ENCODE measurements at places on chromosomes 3 and 15.

GRCh38 chr15:46091860-46092450, 457.1 kb downstream of the SQOR start:
- no peak for DNase-seq

- DNase-seq: no peak
Measured at GRCh38 chr3:10950476-10951294, 41.9 kb upstream of the SLC6A1 start.

- DNase-seq: no peak
Measured at GRCh38 chr3:136464502-136464901, 214.4 kb downstream of the PCCB start.

- DNase-seq: no peak
Measured at GRCh38 chr3:59777667-59778077, 727.8 kb upstream of the CFAP20DC start.

- DNase-seq: no peak
Measured at GRCh38 chr15:42510258-42511006, 15.0 kb downstream of the SNAP23 start.

GRCh38 chr3:141663993-141664392, 74.1 kb upstream of the RNF7 start:
- no peak for DNase-seq

- no peak for DNase-seq
Measured at GRCh38 chr3:101383656-101384055, 63.3 kb upstream of the IMPG2 start.

DNA sequence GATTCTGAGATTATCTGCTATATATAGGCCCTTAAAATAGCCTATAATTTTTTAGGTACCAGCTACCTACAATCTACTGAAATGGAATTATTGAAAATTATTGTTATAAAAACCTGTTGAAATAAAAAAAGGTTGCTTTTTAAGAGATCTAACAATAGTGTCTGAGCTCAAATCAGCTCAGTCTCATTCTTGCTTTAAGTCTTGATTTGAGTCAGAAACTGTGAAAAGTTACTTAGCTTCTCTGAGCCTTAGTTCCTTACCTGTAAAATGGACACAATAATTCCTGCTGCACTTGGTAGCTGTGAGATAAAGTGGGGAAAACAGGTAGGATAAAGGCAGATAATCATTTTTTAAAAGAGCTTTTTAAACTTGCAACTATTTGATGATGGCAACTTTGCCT, 118.8 kb upstream of the UBE2E2 start:
- DNase-seq: no peak

DNA sequence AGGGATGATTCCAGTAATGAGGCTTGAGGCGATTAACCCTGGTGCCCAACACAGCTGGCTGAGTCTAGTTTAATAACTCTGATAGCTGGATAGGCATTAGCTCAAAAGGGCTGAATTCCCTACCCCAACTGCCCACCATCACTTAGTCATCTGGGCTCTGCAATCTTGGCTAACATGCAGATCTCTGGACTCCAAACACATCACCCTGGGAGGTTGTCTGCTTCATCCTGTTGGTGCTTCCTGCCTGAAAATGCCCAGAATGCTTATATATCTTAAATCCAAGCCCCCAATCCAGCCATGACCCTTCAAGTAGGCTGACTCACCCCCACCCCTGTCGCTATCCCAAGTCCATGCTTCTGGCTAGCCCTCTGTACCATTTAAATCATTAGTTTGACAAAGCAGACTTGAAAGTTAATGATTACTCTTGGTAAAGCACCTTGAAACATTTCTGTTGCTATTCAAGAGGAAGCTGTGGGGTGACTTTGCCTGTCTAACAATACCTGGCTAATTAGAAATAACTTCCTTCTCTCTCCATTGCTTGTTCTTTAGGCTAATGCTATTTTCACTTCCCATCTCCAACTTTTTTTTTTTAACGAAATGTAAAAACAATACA, 107.0 kb upstream of the RORA start:
- no peak for DNase-seq

GRCh38 chr15:39399600-39399999, 181.3 kb upstream of the THBS1 start:
- DNase-seq: no peak

DNA sequence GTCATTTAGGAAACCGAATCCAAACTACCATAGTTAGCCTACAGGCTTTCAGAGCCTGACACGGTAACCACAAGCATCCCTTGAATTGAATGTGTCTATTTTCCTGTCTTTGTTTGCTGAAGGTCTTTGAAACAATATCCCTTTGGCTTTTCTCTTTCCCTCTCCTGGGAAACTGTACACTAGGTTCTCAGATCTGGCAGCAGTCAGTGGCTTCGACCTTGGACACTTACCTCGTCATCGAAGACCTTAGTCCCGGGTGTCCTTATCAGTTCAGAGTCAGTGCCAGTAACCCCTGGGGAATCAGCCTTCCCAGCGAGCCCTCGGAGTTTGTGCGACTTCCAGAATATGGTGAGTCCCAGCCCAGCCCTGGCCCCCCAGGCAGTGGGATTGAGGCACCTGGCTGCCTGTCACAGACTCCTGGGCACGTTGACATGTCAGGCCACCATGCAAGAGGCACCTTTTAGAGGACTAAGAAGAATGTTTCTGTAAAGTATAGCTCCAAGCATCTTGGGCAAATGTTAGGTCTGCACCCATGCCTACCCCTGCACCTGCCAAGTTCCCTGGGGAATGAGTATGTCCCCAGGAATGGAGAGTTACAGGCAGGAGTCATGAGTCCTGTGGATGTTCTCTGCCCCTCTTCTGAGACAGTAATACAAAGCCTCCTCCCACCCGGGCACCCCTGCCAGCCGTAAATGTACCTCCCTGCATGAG, 30.4 kb upstream of the UMPS start:
- DNase-seq: no peak

- DNase-seq: no peak
Measured at GRCh38 chr15:25134546-25134945, 179.8 kb downstream of the SNRPN start.

DNA sequence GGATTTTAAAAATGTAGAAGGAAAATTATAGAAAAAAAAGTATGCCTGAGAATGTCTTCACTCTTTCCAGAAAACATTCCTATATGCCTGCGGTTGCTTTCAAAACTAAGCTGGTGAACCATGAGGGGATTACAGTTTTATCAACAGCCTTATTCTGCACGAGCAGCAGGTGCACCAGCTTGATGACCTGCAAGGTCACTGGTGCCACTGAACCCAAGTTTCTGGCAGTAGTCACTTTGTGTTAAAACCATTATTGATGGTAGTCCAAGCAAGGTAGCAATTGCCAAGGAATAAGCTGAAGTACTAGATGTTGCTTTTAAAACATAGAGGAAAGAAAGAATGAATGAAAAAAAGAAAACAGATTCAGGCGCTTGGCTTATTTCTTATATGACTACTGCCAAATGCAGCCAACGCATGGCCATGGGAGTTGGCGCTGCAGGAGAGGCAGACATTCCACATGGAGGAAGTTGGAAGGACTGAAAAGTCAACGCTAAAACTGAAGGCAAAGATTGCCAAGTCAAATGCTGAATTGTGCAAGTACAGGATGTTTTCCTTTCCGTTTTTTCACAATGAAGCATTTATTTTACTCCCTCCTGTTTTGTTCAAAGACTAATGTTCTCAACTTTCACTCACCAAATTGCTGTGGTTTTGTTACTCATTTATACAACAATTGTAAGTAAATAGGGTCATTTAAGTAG, 601.4 kb downstream of the CADM2 start:
- no peak for DNase-seq

- no peak for DNase-seq
Measured at GRCh38 chr3:72523429-72524151, 324.7 kb downstream of the SHQ1 start.

DNA sequence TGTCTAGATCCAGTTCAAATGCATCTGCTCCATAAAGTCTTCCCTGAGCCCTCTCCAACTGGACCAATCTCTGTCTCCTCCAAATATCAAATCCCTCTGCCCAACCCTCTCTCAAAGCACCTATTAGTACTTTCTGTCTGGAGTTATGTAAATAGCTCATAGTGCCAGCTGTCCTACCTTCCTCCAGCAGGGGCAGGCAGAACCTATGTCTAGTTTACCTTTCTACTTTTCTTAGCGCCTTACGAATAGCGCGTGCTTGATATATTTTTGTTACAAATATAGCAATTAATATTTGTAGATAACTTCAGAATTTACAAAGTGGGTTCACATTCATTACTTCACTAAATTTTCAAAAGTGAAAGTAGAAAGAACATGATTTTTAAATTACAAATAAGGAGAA, 14.0 kb upstream of the CCDC80 start:
- DNase-seq: no peak

GRCh38 chr3:30076899-30077298, 529.5 kb upstream of the TGFBR2 start:
- DNase-seq: no peak
